ENCODE measurements at places on chromosomes 11 and 22. TPM values are rescaled to one million over a fixed set of nuclear protein-coding genes. Genes with fewer than 3 reads are reported as not detected.

GRCh38 chr11:59918987-59919589, 19.1 kb upstream of the OOSP1 start:
- DNase-seq = no peak

GRCh38 chr11:65459552-65459951, 37.0 kb downstream of the NEAT1 start:
- no peak for DNase-seq

DNA sequence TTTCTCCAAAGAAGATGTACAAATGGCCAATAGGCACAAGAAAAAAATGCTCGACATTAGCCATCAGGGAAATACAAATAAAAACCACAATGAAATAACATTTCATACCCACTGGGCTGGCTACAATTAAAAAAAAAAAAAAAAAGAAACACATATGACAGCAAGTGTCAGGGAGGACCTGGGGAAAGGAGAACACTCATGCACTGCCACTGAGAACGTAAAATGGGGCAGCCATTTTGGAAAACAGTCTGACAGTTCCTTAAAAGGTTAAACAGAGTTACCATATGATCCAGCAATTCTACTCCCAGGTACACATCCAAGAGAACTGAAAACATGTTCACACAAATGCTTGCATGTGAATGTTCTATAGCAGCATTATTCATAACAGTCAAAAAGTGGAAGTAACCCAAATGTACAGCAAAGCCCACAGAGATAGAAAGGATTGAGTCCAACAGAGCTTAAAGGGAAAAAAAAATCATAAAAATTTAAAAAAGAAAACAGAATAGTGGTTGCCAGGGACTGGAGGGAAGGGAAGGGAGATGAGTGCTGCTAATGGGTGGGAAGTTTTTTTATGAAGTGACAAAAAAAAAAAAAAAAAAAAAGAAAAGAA, 48.4 kb upstream of the CYP2D6 start:
- no peak for DNase-seq

GRCh38 chr11:43852057-43852636, 28.5 kb upstream of the ALKBH3 start:
- peak; percentile 46 for DNase-seq

DNA sequence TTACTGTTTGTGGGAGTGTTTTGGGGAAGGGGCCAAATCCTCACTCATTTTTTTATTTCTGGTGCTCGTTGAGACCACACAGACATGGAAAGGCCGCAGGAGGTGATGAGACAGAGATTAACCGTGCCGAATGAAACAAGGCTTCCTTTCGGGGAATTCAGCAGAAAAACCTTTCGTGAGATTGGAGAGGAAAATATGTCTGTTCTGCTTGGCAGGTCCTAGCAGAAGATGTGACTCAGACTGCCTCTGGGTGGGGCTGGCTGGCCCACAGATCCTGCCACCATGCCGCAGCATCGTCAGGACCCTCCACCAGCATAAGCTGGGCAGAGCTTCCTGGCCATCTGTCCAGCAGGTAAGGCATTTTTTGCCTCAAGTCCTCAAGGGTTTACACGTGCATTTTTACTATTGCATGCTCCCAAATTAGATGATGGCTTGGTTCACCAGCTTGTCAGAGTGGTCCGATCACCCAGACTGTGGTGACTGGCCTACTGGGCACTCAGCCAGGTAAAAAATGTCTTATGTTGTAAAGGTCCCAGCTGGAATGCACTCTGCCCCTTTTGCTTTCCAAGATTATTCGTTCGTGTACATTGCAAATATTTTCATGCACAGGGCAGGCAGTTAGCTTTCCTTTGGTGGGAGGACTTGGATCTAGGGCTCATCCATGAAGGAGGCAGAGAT, 1.5 kb downstream of the DDB2 start:
- peak; percentile 71 for DNase-seq

DNA sequence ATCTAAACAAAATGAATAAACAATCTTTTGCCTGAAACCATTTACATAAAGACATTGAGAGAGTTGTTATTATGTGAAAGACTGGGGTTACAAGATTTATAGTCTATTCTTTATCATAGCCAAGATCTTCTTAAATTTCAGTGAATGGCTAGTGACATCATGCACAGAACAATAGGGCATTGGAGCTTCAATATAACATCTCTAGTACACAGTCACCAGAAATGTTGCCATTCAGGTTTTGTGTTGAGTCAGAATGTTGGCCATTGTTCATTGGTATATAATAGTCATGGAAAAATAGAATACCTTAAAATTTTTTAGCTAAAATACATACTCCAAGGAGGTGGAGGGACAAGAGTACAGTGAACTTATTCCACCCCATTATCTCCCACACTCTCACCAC, 44.3 kb downstream of the SLC5A12 start:
- DNase-seq = no peak

GRCh38 chr11:131724436-131724975, 354.1 kb downstream of the NTM start:
- no peak for DNase-seq

GRCh38 chr11:65541093-65541982, 16.5 kb downstream of the SCYL1 start:
- no peak for DNase-seq

GRCh38 chr22:39183991-39184585, 31.6 kb upstream of the CBX7 start:
- no peak for DNase-seq

- peak; percentile 17 for DNase-seq
These were observed 41.4 kb upstream of the NFAM1 start for GRCh38 chr22:42473484-42474193.

DNA sequence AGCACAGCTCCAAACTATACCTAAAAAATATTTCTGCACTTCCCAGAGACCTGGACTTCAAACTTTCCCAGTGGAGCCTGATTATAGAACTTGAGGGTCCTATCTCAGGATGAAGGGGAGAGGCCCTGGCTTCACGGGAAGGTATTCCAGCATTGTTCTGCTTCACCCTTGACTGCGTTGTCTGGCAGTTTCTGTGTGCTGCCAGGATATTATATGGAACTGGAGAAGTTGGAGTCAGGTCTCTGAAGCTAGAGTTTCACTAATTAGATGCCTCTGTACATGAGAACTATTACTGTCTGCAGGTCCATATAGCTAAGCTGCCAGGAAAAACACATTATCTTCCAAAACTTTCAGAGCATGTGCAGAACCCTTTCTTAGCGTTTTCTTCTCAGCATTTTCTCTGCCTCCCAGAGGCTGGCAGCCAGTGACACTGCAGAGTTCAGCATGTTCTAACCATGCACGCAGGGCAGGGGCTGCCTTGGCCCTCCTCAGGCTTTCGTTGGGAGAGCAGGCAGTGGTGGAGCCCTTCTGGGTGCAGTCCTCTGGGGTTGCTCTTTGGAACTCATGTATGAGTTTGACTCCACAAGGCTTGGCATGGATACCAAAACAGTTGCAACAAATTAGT, 99.3 kb downstream of the CWC15 start:
- DNase-seq = peak; percentile 55

DNA sequence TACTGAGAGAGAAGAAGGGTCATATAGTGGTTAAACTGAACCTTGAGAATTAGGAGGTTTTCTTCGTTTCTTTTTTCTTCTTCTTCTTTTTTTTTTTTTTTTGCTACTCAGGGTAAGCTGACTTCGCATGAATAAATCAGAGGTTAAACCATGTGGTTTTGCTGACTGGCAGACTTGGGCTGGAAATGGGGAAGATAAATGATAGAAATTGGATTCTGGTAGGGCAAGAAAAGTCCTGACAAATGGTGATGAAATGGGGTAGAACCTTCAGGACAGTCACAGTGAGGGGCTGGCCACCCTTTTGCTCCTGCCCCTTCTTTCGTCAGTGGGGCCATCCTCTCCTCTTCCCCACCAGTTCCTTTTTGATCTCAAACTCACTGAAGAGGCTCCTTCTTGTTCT, 1.6 kb upstream of the SWAP70 start:
- no peak for DNase-seq

DNA sequence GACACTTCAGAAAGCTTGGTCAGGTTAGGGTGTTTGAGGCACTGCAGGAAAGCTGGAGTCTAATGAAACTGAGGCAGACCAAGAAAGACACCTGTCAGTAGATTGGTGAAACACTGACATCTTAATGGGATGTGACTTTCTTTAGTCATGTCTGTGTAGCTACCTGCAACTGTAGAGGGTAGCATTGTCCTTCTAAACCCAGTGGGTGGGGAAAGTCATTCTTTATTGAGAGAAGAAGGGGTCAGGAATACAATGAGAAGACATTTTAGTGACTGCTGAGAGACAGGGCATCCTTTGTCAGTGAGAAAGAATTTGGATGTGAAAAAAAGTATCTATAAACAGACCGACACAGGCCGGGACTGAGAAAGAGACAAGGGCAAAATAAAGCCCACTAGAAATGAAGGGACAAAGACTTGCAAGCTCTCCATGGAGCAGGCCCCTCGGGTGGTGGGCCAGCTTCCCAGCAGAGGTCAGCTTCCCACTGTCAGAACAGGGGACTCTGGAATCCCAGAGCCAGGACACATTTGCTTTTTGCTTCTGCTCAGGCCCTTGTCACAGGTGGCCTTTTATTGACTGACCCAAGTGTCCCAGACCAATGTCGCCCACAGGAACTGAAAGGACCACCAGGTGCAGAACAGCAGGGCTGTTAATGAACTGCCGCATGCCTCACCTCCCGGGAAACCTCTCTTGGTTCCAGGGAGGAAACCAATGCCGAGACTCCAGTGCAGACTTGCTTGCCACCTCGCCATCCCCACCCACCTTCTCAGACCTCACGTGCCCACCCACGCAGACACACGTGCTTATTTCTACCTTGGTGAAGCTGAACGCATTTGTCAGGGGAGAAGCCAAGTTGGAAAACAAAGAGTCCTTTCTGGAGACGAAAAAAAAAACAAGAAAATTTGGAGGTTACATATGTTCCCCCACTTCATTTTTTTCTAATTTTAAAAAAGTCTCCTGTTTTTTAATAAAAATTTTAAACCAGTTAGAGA, 212.8 kb downstream of the TENM4 start:
- no peak for DNase-seq

GRCh38 chr22:46377525-46378425, 42.3 kb downstream of the TRMU start:
- DNase-seq = no peak

DNA sequence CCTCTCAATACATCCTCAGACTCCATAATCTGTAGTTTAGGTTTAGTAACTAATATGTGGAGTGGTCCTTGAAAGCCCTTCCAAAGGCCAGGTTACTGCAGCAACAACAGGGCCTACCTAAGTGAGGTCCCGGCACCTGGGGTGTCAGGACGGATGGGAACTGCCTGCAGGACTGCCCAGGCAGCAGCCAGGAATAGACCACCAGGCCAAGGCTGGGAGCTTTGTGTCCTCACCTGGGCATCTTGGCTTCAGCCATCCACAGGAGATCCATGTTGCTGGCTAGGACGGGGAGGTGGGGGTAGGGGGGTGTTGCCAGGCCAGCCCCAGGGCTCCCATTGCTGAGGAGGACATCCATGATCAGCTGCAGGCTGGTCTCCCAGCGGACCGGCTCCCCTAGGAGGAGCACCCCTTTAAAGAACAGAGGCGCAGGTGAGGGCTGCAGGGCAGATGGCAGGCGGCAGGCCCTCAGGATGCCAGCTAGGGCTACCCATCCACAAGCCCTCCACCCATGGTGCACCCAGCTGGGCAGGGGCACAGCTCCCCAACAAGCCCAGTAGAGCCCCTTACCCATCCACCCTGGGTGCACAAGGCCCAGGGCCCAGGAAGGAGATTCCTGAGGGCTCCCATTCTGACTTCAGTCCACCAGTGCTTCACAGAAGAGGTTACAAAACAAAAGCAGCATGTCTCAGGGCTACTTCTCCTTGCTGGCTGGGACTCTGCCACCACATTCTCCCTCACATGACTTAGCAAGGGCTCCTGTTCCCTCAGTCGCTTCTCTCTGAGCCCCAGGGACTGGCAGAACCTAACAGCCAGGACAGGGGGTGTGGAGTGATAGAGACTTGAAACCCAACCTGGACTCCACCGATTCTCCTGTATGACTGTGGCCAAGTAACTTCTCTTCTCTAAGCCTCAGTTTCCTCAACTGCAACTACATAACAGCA, 18.0 kb downstream of the HDHD5 start:
- DNase-seq = no peak

GRCh38 chr11:130202009-130202817, 42.6 kb downstream of the ST14 start:
- DNase-seq = no peak

DNA sequence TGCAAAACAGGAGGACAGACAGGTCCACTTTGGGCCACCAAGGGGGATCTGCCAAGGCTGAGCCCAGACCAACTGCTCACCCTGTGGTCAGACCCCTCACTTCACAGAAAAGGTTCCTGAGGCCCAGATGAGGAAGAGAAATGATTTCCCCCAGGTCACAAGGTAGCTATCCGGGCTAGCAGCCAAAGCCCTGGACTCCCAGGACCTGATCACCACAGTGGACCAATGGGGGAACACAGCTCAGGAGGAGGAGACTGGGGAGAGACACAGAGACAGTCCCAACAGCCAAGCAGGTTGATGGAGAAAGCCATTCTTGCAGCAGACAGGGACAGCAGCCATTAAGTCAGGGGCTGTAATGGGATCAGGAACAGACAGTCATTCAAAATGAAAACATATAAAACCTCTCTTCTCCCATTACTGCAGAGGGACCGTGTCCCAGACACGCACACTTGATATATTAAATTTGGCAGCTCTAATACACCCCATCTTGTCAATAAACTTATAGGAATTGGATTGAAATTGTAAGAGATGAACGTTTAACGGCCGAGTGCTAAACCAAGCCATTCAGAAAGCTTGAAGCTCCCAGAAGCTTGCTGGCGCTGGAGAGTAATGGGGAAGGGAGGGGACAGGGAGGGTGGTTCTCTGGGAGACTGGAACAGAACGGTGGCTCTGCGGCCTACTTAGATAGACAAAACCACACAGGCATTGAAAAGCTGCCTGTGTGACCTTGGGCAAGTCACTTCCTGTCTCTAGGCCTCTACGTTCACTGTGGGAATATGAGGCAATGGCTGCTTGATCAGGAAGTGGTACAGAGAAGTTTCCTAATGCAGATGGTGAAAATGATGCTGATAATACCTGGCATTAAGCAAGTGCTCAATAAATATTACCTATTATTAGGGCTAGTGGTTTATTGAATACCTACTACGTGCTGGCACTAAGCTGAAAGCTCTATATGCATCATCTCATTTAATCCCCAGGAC, 16.0 kb downstream of the ZMAT5 start:
- no peak for DNase-seq

DNA sequence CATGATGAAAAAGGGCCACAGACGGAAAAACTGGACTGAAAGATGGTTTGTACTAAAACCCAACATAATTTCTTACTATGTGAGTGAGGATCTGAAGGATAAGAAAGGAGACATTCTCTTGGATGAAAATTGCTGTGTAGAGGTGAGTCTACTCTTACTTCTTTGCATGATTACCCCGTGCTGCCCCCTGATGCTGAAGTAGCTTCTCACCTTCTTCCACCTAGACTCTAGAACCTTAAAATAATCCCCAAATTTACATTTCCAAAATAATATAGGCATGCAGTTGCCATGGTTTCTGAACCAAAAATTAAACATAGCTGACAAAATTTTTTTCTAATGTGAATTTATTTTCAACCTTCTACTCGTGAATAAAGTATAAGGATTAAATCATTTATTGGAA, 64.2 kb downstream of the SWAP70 start:
- no peak for DNase-seq

- DNase-seq = no peak
These were observed 1119.1 kb upstream of the TENM4 start for GRCh38 chr11:80559942-80560341.

SEPTIN5 gene
- polyA plus RNA-seq = 116 TPM

LSP1 gene
- not detected for polyA plus RNA-seq

MMP8 gene
- 0.30 TPM for polyA plus RNA-seq

GLB1L2 gene
- 0.45 TPM for polyA plus RNA-seq

APOBEC3C gene
- polyA plus RNA-seq = 6.3 TPM

ADAMTS8 gene
- not detected for polyA plus RNA-seq

All from muscle of arm (tissue), 14 donors.